ENCODE measurements at places on chromosomes 1 and 21.
A peak's percentile ranks its signal among the peaks of the same experiment; 100 is the strongest.

DNA sequence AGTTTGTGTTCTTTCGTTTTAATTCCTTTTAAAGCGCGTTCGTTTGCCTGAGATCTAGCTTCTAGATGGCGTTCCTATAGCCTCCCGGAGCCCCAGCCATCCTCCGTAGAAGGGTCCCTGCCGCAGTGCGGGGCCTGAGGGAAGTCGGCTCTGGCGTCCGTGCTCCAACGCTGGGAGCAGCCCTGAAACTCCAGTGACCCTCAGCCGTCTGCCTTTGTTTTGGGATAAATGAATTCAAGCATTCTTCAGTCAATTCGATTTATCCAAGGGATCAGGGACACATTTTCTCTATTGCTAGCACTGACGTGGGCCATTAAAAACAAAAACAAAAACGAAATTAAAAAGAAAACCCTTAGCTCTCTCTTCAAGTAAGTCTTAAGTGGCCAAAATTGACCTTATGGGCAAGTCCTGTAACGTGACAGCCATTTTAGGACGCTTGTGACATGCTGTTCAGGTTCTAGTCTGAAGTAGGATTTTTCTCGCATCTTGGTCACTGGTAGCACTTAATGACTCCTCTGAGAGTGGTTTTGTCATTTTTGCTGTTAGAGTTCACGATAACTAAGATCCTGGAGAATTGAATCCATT is 742 bp upstream of the HSPA13 start:
- no peak for DNase-seq

DNA sequence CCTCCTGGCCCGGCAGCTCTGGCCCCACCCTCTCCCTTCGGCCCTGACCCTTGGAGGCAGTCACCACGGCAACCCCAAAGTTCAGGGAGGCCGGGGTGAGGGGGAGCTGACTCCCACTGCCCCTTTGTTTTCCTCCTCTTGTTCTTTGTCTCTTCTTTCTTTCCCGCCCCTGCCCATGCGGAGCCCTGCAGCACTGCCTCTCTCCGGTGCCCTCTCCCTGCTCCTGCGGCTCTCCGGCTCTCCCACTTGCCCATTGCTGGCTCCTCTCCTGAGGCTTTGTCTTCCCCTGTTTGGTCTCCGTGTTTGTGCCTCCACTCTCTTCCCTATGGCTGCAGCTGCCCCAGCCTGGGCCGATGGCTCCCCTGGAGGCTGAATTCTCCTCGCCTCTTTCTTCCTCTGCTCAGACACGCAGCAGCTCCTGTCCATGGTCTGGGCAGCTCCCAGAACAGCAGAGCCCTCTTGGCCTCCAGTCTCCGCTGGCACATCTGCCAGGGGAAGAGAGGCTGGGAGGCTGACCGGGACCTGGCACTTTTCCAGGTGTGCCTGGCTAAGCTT is 5.8 kb downstream of the CELSR2 start:
- DNase-seq = no peak

DNA sequence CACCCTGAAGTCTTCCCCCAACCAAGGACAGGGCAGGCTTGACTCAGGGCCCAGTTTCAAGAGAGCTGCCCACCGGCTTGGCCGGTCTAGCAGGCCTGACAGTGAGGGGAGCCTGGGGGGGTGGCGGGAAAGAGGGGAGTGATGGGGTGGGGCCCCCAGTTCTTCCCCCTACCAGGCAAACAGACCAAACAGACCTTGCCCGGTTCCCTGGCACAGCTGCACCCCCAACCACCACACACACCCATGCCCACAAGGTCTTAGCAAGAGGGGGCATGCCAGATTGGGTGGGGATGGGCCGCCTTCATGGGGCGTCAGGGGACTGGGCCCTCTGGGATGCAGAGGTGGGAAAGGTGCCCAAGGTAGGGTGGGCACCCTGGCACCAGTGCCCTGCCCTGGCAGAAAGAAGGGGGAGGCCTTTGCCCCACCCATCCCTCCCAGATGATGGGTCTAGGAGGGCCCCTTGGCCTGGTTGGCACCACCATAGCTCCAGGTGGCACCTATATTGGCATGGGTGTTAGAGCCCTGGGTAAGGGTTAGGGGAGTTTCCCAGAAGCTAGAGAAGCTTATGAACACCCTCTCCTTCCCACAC is 8.9 kb downstream of the ZBTB7B start:
- no peak for DNase-seq

DNA sequence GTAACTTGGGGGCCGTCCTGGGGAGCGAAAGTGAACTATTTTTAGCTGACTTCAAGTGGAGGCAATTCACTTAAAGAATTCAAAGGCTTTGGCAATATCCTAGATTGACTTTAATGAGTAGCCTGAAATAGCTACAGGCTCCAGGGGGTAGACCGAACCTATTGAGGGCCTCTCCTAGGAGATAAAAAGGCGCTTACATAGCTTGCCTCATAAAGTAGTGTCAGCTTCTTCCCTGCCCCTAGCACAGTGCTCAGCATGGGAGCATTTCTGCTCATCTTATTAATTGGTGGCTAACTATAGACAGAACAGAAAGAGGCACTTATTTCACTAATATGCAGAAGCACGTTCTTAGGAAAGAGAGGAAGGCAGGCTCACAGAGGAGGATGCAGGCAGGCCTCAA is 12.3 kb upstream of the CTNNBIP1 start:
- DNase-seq = no peak

GRCh38 chr1:109497449-109498160 is 3.7 kb downstream of the CYB561D1 start:
- no peak for DNase-seq

- DNase-seq = peak; percentile 30
Measured at GRCh38 chr1:89604414-89604735, 28.5 kb upstream of the LRRC8C start.

DNA sequence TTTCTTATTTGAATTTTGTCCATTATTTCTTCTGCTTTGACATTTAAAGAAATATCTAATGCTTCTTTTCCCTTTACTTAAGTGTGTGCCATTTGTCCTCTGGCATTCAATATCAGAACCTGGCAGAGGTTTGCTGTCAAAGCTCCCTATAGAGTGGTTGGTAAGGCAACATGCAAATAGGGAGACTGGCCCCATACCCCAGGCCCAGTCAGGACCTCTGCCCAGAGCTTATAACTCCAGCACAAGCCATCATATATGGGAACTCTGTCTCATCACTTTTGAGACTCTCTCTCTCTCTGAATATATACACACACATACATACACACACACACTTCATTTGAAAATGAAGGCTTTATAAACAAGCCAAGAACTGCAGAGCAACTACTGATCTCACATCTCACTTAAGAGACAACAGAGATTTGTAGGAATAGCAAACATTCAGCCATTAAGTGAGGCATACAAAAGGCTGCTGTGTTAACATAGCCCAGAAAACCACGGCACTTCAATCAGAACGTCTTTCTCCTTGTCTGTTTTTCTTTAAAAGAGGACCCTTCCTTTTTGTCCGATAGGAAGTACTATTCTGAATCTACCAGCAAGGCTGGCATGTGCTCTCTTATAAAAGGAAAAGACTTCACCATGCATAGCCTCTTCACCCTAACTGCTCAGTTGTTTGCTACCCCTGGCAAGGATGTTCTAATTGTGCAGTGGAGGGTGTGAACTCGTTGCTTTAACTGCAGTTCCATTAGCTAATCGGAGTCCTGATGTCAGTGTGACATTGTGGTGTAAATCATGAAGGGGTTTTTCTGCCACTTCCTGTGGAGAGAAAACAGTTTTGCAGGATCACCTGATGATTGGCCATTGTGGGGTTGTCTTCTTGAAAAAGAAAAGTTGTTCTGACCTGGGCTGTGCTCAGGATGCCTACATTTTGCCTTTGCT is 101.7 kb downstream of the NR5A2 start:
- no peak for DNase-seq

GRCh38 chr1:9822490-9822889 is 1.3 kb downstream of the CLSTN1 start:
- no peak for DNase-seq

- no peak for DNase-seq
Measured at GRCh38 chr1:237953238-237953637, 62.5 kb upstream of the ZP4 start.

DNA sequence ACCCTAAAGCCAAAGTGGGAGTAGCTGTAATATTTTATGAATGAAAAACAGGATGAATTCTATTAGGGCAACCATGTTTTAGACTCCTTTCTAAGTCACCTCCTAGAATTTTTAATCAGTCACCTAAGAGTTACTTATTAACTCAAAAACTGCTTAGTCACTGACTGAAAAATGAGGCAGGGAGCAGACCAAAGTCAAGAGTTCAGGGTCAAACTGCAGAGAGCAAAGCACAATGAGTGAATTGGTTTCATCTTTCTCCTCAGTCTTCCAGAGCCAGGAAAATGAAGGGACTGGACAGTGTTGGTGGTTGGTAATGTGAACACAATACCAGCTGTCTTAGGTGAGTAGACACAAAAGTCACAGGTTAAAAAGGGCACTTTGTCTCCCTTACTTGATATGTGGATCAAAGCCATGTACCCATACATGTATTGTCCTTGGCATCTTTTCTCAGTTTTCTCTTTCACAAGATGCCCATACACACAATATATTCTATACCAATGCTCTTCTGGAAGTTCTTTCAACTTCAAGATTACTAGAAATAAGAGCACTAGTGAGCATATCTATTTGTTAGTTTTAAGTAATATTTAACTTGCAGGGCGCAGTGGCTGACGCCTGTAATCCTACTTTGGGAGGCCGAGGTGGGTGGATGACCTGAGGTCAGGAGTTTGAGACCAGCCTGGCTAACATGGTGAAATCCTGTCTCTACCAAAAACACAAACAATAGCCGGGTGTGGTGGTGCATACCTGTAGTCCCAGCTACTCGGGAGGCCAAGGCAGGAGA is 42.2 kb downstream of the ATP1B1 start:
- DNase-seq = no peak

- no peak for DNase-seq
Measured at GRCh38 chr1:175725684-175726083, 17.7 kb downstream of the TNR start.

DNA sequence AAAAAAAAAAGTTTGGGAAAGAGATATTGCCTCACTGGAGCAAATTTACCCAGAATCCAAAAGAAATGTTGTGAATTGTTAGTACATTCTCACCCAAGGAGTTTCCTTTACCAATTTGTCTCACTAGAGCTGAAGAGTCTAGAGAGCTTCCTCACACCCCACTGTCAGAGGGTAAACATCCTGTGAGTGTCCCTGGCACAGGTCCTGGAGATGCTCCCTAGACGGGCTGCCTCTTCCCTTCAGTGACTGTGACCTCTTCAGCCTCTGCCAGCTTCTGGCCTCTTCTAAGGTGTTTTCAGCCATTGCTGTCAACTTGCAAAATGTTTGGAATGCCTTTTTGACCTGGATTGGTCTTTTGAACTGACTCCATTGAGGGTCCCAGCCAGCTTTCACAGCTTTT is 159.4 kb downstream of the DHRS3 start:
- DNase-seq = no peak

DNA sequence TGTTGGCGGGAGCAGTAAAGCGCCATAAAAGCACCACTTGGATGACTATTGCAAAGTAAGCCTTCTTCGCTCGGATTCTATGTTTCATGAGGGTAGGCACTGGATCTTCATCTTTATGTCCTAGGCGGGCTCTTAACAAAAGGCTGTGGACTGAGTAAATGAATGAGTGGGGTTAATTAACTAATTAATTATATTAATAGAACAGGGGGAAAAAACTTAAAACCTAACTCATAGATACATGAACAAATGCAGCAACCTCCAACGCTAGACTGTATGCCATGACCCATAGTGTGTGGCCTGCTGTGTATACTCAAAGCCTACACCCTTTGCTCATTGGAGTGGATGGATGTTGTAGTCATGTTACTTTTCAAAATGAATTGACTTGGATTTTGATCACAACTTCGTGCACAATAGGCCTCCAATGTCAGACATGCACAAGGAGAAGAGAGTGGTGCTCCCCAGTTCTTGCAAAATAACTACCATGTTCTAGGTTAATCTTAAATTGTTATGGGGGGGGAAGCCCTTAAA is 417 bp upstream of the GFI1 start:
- DNase-seq = no peak

DNA sequence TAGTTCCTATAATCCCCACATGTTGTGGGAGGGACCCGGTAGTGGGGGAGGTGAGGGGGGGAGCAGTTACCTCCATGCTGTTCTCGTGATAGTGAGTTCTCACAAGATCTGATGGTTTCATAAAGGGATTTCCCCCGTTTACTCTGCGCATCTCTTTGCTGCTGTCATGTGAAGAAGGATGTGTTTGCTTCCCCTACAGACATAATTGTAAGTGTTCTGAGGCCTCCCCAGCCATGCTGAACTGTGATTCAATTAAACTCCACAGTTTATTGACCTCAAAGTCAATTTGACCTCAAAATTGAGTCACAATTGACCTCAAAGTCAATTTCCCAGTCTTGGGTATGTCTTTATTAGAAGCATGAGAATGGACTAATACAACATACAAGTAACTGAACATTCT is 19.7 kb downstream of the DPH5 start:
- no peak for DNase-seq

DNA sequence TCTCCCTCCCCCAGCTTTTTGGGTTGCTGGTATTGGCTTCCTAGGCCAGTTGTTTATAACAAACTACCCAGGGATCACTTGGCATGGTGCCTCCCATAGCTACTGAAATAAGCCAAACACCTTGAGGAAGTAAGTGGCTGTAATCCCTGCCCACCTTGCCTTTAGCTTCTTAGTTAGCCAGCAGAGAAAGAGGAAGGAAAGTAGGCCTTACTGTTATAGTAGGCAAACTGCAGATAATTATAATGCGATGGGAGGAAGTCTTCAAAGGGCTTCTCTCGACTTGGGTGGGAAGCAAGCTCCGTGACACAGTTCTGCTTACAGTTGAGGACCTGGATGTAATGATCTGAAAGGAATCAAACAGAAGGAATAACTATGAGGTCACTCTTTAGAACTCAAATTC is 8.2 kb downstream of the P3H1 start:
- DNase-seq = no peak
